ENCODE measurements at places on chromosomes 13 and 19.
A peak's percentile ranks its signal among the peaks of the same experiment; 100 is the strongest.

DNA sequence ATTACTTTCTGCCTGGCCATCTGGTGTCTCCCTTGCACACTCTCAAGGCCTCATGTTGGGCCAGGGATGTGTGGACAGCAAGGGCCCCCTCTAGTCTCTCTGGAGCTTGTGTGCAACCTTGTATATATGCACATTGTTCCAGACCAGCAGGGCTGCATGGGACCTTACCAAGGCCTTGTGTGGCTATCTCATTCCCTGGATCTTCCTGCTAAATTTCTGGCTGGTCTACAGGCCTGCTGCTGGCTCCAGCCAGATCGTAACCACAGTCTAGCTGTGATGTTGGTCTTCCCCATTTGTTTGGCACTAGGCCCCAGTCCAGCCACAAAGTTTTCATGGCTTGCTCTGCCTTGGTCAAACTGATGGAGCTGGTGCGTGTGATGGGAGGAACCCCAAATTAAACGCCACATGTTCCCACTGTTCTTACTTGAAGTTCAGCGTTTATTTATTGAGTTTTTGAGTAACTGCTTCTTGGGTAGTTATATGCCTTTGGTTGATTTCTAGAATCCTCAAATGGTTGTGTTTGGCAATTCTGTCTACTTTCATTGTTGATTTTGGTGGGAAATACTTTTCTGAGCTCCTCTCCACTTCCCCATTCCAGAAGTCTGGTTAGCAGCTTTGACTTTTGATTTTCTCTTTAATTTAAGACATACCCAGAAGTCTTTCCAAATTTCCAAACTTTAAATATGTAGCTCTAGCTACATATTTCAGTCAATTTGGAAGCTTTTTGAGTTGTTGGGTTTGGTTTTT lies 56.4 kb downstream of the SIPA1L3 start:
- no peak for DNase-seq

DNA sequence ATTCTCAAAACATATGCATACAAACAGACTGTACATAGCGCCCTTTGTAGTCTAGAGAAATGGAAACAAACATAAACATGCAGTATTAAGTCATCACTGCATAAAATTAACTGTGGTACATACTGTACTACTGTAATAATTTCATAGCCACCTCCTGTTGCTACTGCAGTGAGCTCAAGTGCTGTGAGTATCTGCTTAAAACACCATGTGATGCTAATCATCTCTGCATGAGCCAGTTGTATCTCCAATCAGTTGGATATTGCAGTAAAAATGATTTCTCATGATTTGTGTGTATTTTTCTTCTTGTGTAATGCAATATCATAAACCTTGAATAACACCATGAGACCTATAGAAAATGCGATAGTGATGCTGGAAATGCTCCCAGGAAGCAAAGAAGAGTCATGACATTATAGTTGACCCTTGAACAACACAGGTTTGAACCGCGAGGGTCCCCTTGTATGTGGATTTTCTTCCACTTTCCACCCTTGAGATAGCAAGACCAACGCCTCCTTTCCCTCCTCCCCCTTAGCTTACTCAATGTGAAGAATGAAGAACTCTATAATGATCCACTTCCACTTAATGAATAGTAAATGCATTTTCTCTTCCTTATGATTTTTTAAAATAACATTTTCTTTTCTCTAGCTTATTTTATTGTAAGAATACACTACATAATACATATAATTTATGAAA lies 4.1 kb downstream of the TNFSF13B start:
- no peak for DNase-seq

DNA sequence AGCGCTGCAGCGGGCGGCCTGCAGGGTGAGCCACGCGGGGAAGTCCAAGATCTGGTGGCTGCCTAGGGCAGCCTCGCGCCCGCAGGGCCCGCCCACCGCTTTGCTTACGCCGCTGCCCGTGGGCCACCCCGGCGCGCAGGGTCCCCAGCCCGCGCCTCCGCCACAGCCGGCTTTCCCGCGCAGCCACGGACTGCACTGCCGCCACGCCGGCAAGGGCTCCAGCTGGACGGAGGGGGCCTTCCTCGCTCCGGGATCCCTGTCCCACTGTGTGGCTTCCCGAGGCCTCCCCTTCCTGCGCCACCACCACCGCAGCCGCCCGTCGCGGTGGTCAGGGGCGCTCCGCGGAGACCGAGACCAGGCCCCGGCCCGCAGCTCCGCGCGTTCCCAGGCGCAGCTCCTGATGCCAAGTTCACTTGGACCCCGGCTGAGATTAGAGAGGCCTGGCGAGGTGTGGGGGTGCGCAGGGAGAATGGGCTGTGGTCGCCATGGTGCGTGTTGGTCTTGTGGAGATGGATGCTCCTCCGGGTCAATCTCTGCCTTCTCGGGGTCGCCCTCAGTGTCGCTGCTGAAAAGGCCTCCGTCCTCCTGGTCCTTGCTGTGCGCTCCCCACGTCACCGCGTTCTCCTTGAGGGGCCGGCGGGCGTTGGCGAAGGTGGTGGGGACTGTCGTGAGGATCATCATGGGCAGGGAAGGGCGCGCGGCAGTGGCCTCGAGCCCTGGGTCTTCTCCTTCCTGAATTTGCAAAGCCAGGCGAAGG lies 17.9 kb upstream of the RNF17 start:
- no peak for DNase-seq

DNA sequence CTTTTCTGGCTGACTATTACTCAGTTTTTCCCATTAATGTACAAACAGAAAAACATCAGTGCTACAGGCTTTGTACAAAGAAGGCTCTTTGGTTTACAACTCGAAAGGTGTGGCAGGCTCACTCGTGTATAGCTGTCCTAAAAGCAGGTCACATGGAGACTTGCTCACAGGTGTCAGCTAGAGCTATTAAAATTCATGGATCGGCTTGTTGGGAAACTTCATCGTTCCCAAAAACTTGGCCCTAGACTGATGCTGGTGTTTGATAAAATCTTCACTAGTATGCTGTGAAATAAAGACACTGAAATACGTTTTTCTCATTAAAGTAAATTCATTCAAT lies 64.9 kb downstream of the MBNL2 start:
- DNase-seq, result no peak

GRCh38 chr13:50107205-50107604 lies 92.0 kb downstream of the KCNRG start:
- no peak for DNase-seq

- DNase-seq, result no peak
Measured at GRCh38 chr13:113299951-113300350, 2.9 kb downstream of the LAMP1 start.

- no peak for DNase-seq
Measured at GRCh38 chr19:48751845-48752495, 471 bp downstream of the FUT1 start.

- peak; percentile 38 for DNase-seq
Measured at GRCh38 chr13:49652355-49653305, 24.3 kb downstream of the ARL11 start.

DNA sequence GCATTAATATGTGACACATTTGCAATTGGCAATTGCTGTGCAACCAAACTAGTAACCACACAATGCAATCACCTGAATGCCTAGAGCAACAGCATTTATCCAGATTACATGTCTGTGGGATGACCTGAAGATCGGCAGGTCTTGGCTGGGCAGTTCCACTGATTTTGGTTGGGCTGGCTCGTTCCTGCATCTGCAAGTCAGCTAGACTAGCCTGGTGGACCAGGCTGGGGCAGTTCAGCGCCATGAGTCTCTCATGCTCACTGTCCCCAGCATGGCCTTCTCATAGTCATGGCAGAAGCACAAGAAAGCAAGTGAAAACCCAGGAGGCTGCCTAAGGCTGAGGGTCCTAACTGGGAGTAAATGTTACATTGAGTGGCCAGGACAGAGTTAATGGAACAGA lies 229.1 kb upstream of the TSHZ3 start:
- DNase-seq, result no peak

GRCh38 chr19:15412832-15413231 lies 6.0 kb downstream of the AKAP8L start:
- no peak for DNase-seq

- DNase-seq, result no peak
Measured at GRCh38 chr19:17802137-17802858, 7.4 kb downstream of the B3GNT3 start.

DNA sequence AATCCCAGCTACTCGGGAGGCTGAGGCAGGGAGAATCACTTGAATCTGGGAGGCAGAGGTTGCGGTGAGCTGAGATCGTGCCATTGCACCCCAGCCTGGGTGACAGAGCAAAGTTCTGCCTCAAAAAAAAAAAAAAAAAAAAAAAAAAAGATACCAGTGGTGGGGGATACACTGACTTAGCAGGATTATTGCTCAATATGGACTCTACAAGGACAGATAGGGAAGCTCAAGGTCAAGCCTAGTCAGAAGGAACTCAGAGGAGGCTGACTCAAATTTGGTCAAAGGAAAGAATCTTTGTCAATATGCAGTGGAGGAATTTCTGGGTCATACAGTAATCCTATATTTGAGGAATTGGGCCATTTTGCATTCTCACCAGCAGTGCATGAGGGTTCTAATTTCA lies 6.7 kb upstream of the DIAPH3 start:
- no peak for DNase-seq

- DNase-seq, result peak; percentile 62
Measured at GRCh38 chr19:737591-738093, 13.3 kb upstream of the MISP start.

GRCh38 chr13:44031555-44031954 lies 151.9 kb downstream of the LACC1 start:
- DNase-seq, result no peak

DNA sequence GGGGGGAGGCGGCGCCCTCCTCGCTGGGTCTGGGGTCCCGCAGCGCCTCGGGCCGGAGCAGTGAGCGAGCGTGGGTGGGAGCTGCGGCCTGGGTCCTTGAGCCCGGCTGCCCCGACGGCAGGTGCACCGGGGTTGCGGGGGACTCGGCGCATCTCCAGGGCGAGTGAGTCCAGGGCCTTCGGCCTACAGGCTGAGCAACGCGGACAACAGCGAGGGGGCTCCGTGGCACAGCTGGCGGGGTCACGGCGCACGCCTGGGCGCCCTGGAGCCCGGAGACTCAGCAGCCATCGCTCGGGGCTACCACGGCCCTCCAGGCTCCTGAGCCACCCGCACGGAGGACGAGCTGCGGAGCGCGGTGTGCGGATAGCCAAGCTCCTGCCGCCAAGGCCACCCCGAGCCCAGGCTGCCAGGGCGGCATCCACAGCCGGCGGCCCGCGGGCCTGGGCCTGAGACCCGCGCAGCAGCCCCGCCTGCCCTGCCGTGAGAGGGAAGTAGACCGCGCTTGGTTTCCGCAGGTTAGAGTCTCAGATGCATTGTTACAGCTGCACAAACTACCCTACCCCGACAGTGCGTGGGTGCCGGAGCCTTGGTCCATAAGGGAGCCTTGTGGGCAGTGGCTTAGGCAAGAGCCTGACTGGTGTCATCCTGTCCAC lies 253.9 kb upstream of the SGCG start:
- DNase-seq, result no peak

DNA sequence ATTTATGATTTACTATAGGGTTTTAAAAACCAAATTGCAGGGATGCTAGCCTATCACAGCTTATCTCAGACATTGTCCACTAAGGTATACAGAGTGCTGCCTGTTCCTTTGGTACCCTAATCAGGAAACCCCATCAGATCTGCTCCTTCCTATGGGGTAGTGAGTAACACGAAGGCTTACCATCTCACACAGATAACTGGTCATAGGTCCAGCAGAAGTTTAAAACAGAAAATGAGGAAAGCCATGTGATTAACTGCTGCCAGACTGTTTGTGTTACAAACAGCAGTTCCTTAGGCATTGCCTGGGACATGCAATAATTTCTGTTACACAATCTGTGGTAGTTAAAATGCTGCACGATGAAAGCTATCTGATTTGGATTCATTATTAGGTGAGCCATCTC lies 53.5 kb upstream of the ALOX5AP start:
- DNase-seq, result no peak

DNA sequence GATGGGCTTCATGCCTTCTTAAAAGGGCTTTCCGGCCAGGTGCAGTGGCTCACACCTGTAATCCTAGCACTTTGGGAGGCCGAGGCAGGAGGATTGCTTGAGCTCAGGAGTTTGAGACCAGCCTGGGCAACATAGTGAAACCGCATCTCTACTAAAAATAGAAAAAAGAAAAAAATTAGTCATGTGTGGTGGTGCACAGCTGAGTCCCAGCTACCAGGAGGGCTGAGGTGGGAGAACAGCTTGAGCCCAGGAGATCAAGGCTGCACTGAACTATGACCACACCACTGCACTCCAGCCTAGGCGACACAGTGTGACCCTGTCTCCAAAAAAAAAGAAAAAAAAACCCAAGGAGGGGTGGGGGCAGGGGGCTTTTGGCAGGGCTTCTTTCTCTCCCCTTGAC lies 7.2 kb downstream of the CARS2 start:
- no peak for DNase-seq

GRCh38 chr13:80400164-80400864 lies 59.4 kb upstream of the SPRY2 start:
- DNase-seq, result no peak

- no peak for DNase-seq
Measured at GRCh38 chr19:2219726-2220125, 16.4 kb downstream of the PLEKHJ1 start.

- DNase-seq, result no peak
Measured at GRCh38 chr13:37460166-37460565, 138.4 kb downstream of the POSTN start.

- DNase-seq, result peak; percentile 39
Measured at GRCh38 chr13:75258159-75258782, 223.7 kb downstream of the TBC1D4 start.

- no peak for DNase-seq
Measured at GRCh38 chr13:41707194-41707821, 250.0 kb downstream of the RGCC start.

DNA sequence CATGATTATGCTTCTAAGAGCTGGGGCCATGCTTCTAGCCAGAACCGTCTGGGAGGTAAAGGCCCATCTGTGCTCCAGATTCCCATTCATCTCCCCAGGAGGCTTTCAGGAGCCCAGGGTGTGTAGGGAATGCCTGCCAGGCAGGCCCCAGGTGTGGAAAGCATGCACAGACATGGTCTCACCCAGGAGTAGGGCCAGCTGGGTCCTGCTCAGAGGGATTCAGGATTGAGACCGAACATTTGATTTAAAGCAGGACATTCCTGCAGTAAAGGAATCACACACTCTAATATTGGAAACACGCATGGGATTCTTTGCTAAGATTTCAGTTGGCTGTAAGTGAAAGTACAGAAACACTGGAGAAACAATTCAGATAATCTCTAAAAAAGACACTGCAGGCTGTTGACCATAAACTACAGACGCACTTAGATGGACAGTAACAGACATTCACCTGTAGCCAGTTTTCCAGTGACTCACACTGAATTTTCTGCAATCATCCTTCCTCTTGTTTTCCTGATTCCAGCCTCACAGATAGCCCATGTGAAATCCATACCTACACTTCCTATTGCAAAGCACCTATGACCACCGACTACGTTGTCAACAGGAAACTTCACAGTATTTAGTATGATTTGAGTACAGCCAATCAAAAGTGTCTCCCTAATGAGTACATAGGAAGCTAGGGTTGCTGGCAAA lies 257.8 kb downstream of the TBC1D4 start:
- no peak for DNase-seq
